ENCODE measurements at places on chromosomes 13 and 19. TPM values are rescaled to one million over a fixed set of nuclear protein-coding genes. Genes with fewer than 3 reads are reported as not detected.

DNA sequence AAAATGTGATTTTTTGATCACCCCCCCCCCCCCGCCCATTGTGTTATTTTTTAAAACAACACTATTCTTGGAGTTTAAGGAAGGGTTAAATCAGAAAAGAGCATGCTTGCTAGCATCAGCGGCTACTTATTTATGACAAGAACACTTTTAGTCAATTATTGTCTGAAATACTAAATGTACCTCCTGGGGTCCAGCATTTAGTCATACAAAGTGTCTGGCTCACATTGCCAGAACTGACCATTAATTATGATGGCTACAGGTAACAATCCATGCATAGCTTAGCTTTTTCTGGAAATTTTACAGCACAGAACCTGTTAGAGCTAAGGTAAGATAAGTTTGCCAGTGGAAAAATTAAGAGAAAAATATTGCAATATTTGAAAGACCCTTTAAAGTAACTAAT, 90.1 kb downstream of the PCDH9 start:
- no peak overlapping the region for H3K27ac ChIP-seq
- H3K4me1 ChIP-seq = peaks cover 20% of the 10 kb centered on the region
- no peak overlapping the region for H3K4me3 ChIP-seq

GRCh38 chr19:4525563-4526002, 7.3 kb upstream of the PLIN4 start:
- peaks cover 8% of the 10 kb centered on the region for H3K4me1 ChIP-seq
- H3K4me3 ChIP-seq = no peak overlapping the region
- no peak overlapping the region for H3K27ac ChIP-seq
- no peak for DNase-seq
- no peaks in the 10 kb centered on the region for H3K36me3 ChIP-seq
- H3K27me3 ChIP-seq = 0 out of 2 replicates have a peak, but pooled peaks cover 5% of the 10 kb centered on the region

GRCh38 chr19:39515551-39516191, 732 bp downstream of the SELENOV start:
- H3K36me3 ChIP-seq = no peaks in the 10 kb centered on the region
- no peak overlapping the region for H3K27ac ChIP-seq
- H3K27me3 ChIP-seq = peaks cover 25% of the 10 kb centered on the region
- H3K4me1 ChIP-seq = peaks cover 5% of the 10 kb centered on the region

DNA sequence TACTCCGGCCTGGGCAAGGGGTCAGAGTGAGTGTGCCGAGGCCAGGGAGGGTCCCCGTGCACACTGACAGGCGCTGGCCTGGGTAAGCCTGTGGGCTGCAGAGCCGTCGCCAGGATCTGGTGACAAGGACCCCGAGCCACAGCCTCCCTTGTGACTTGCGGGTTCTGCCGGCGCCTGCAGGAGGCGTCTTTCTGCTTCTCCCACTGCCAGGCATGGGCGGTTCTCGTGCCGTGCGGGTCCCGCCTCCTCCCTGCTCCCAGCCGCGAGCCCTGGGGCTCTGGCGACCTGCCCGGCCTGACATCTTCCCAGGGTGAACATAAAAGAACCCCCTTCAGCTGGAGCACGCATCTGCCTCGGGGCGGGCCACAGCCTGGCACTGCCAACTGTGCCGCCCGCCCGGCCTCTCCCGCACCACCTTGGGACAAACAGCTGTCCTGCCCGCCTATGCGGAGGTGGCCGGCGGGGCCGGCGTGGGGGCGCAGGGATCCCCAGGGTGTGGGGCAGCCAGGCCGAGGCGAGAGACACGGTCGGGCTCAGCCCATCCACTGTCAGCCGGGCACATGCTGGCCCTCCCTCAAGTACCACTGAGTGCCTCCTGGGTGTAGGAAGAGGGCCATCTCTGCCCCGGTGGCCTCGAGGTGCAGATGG, 1.5 kb upstream of the HCN2 start:
- no peaks in the 10 kb centered on the region for H3K36me3 ChIP-seq
- no peak overlapping the region for H3K27ac ChIP-seq

- 0 out of 2 replicates have a peak, but pooled peaks cover 2% of the 10 kb centered on the region for H3K4me1 ChIP-seq
- DNase-seq = no peak
- H3K4me3 ChIP-seq = no peak overlapping the region
- no peaks in the 10 kb centered on the region for H3K36me3 ChIP-seq
- H3K27ac ChIP-seq = no peak overlapping the region
Observed at GRCh38 chr13:24527266-24527775, 14.7 kb upstream of the PARP4 start.

DNA sequence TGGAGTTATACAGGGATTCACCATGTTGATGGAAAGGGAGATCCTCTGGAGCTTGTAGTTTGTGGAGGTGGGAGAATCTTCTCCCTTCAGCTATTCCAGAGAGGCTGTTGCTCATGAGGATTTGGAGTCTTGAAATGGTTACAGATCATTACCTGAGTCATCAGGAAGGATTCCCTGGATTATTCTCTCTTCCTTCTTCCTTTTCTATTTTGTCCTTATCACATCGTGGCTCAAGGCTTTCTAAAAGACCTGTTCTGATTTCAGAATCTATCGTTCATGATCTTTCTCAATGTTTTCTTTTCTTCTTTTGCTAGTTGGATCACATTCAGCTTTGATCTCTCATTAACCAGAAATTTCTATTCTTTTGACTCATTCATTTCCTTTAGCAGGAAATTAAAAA, 196.0 kb downstream of the KLF5 start:
- H3K4me3 ChIP-seq = no peak overlapping the region
- no peak for DNase-seq
- H3K27me3 ChIP-seq = no peaks in the 10 kb centered on the region
- H3K27ac ChIP-seq = no peak overlapping the region
- H3K4me1 ChIP-seq = peaks cover 18% of the 10 kb centered on the region

DNA sequence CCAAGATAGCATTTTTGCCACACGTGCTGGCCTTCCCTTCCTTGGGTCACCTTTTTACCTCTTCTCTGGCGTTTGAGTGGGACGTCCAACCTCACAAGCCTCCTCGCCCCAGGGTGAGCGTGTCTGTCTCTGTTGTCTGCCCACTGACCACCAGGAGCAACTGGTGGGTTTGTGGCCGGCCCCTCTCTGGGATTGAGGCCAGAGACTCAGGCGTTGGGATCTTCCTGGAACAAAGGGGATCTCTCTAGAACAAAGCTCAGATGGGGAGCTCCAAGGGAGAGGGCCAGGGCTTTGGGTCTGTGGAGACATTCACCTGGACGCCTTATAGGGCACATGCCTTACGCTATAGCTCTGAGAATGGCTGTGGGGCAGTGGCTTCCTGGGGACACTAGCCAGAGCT, 17.4 kb downstream of the COMP start:
- no peak for DNase-seq
- H3K27me3 ChIP-seq = 0 out of 2 replicates have a peak, but pooled peaks cover 4% of the 10 kb centered on the region
- H3K4me3 ChIP-seq = no peak overlapping the region
- peaks cover 37% of the 10 kb centered on the region for H3K4me1 ChIP-seq
- no peak overlapping the region for H3K27ac ChIP-seq
- H3K36me3 ChIP-seq = no peaks in the 10 kb centered on the region

DNA sequence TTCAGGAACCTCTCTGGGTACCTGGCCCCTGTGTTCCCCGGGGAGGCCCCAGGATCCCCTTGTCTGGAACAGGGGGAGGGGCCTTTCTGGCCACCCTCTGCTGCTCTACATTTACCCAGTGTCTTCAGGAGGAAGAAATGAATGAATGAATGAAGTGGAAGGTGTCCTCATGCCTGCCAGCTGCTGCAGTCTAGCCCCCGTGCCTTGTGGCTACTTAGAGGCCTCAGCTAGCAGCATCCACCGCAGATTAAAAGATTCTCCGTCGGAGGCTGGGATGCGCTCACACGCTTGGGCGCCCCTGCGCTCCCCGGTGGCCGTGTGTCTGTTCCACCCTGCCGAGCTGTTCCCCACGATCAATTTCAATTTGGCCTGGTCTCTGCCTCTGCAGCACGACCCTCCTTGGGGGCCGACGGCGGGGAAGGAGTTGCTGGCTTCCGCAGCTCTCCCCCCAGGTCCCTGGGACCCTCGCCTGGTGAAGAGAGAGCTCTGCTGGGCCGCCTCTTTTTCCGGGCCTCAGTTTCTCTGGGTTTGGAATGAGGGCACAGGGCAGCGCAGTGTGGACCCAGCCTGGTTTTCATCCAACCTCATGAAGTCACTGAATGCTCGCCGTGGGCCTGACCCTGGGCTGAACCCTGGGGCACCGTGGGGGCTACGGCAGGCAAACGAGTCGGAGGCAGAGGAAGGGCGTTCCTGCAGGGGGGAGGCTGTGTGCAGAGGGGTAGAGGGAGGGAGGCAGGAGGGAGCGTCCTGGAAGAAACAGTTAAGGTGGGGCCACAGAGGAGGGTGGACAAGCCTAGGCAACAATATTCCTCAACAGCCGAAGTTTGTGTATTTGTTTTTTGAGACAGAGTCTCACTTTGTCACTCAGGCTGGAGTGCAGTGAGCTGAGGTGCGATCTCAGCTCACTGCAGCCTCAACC, 28.3 kb downstream of the EFNA2 start:
- H3K27ac ChIP-seq = peak overlapping the region; percentile 76
- peaks cover 33% of the 10 kb centered on the region for H3K27me3 ChIP-seq
- peaks cover 33% of the 10 kb centered on the region for H3K4me1 ChIP-seq
- DNase-seq = no peak
- H3K36me3 ChIP-seq = no peaks in the 10 kb centered on the region

DNA sequence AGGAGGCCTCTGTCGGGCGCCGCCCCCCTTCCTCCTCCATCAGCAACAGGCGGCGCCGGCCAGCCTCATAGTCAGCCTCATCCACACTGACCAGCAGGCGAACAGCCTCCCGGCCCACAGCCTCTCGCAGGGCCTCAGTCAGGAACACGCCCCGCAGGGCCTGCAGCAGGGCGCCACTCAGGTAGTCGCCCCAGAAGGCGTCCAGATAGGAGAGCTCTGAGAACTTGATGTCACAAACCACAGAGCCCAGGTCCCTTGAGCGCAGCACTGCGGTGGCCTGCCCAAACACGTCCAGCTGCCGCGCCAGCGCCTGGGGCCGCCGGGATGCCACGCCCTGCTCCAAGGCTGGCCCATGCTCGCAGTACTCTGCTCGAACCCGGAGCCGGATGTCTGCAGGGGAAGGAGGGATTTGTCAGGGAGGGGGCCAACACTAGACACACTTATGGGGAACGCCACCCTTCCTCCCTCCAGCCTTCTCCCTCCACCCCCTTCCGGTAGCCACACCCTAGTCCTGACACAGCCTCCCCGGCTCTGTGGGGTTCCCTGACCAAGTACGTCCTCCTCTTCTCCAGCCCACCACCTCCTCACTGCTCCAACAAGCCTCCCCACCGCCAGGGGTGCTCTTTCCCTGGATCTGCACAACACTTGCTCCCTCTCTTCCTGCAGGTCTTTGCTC, 17.9 kb downstream of the DEDD2 start:
- DNase-seq = no peak
- no peak overlapping the region for H3K4me3 ChIP-seq
- no peaks in the 10 kb centered on the region for H3K27me3 ChIP-seq
- H3K4me1 ChIP-seq = no peaks in the 10 kb centered on the region
- H3K36me3 ChIP-seq = peaks cover 6% of the 10 kb centered on the region

- H3K27ac ChIP-seq = no peak overlapping the region
- no peaks in the 10 kb centered on the region for H3K27me3 ChIP-seq
- H3K4me3 ChIP-seq = no peak overlapping the region
- H3K36me3 ChIP-seq = no peaks in the 10 kb centered on the region
- H3K4me1 ChIP-seq = no peaks in the 10 kb centered on the region
Observed at GRCh38 chr13:32153056-32153455, 121.5 kb downstream of the FRY start.

DNA sequence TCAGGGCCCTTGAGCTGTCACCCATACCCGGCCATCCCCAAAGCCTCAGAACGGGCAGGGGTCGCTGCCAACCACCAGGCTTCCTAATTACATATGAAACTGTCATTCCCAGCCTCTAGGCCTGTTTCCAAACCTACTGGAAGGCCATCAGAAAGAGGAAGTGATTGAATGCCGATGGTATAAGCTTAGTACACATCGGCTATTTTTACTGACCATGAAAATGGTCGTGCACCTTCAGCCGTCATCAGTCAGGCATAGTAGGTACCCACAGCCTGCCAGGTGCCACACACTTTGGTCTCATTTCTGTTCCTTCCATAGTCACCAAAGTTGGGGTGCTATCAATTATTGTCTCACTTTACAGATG, 10.2 kb downstream of the KRI1 start:
- no peaks in the 10 kb centered on the region for H3K4me1 ChIP-seq
- no peaks in the 10 kb centered on the region for H3K27me3 ChIP-seq
- H3K36me3 ChIP-seq = peaks cover 46% of the 10 kb centered on the region
- no peak overlapping the region for H3K27ac ChIP-seq
- no peak for DNase-seq

DNA sequence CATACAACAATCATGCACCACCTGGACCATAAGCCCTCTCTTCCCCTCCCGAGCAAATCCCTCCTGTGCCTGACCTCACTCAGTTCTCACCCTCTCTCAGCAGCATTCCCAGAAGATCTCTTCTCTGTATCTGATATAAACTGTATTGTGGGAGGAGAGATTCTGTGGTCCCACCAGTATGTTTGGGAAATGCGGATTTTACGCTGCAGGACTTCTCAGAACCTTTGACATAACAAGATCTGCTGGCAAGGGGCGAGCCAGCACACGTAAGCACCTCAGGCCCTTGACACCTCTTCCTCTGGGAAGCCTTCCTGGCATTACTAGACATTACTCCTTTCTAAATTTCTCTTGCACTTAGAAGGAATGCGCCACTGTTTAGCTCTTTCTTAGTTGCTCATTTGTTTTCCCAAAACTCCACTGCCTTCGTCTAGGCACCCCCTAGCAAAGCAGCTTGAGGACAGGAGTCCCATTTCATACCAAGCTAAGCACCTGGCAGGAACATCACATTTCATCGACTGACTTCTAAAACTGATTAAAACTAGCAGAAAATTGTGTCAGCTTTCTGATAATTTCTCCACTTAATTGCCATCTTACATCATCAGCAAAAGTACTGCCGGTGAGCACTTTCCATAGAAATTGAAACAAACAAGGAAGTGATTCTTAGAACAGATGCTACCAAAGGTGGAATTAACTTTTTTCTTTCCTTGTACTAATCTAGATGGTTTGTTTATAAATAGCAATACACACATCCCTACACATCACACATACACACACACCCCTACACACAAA, 63.2 kb downstream of the CCDC70 start:
- H3K27ac ChIP-seq = no peak overlapping the region
- no peak overlapping the region for H3K4me3 ChIP-seq
- no peaks in the 10 kb centered on the region for H3K4me1 ChIP-seq
- no peak for DNase-seq
- H3K36me3 ChIP-seq = no peaks in the 10 kb centered on the region

GRCh38 chr13:30391956-30392680, 30.2 kb upstream of the UBE2L5 start:
- no peaks in the 10 kb centered on the region for H3K27me3 ChIP-seq
- no peak overlapping the region for H3K4me3 ChIP-seq
- no peaks in the 10 kb centered on the region for H3K36me3 ChIP-seq
- peaks cover 4% of the 10 kb centered on the region for H3K4me1 ChIP-seq
- no peak for DNase-seq

- H3K27me3 ChIP-seq = no peaks in the 10 kb centered on the region
- no peak for DNase-seq
- no peak overlapping the region for H3K27ac ChIP-seq
- H3K4me1 ChIP-seq = peaks cover 7% of the 10 kb centered on the region
- H3K36me3 ChIP-seq = no peaks in the 10 kb centered on the region
Observed at GRCh38 chr13:52345048-52345447, 60.9 kb downstream of the THSD1 start.

- no peak for DNase-seq
- H3K27ac ChIP-seq = no peak overlapping the region
- H3K4me3 ChIP-seq = no peak overlapping the region
- H3K27me3 ChIP-seq = no peaks in the 10 kb centered on the region
- H3K36me3 ChIP-seq = peaks cover 25% of the 10 kb centered on the region
- H3K4me1 ChIP-seq = no peaks in the 10 kb centered on the region
Observed at GRCh38 chr13:113468472-113469201, 15.3 kb upstream of the ADPRHL1 start.

GRCh38 chr19:6576869-6577475, 14.0 kb downstream of the CD70 start:
- H3K36me3 ChIP-seq = no peaks in the 10 kb centered on the region
- H3K4me1 ChIP-seq = no peaks in the 10 kb centered on the region
- H3K27me3 ChIP-seq = no peaks in the 10 kb centered on the region
- H3K4me3 ChIP-seq = no peak overlapping the region
- DNase-seq = no peak

The CNMD gene
- 0.13 TPM for total RNA-seq

The CATSPERD gene
- not detected for total RNA-seq

The MEIOSIN gene
- 0.08 TPM for total RNA-seq

The ATP4A gene
- not detected for total RNA-seq
